ENCODE measurements at places on chromosomes 7 and 10. TPM values are rescaled to one million over a fixed set of nuclear protein-coding genes. Genes with fewer than 3 reads are reported as not detected.
A peak's percentile ranks its signal among the peaks of the same experiment; 100 is the strongest.

GRCh38 chr7:32519763-32520162 is 24.5 kb downstream of the AVL9 start:
- H3K4me3 ChIP-seq: no peak overlapping the region
- no peak for DNase-seq
- no peaks in the 10 kb centered on the region for H3K27me3 ChIP-seq

DNA sequence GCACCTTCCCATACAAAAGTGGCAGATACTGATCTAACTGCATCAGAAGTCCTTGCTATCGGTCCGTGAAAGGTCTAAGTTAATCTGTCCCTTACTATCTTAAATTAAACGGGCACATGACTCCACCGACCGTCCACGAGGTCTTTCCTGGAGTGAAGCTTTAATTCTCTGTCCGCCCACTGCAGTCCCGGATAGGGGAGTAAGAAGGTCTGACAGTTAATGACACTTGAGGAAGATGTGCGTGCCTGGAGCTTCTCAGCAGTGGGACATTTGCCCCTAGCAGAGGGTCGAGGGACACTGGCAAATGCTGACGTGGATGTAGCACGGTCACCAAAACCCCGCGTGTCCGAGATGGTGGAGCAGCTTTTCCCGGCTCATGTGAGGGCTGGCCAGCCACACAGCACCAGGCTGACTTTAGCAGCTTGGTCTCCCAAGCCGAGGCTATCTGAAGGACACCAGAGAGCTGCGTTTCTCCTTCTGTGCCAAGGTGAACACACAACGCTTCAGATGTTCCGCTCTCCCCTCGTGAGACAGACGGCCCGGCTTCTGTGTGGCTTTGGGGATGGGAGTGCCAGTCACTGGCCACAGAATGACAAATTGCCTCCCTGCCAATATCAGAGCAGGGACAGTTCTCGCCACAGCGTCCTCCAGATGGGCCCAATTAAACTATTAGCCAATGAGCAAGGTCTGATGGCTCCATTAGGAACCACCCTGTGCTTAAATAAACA is 86.6 kb downstream of the ADARB2 start:
- DNase-seq: no peak
- peaks cover 9% of the 10 kb centered on the region for H3K27me3 ChIP-seq
- no peak overlapping the region for H3K27ac ChIP-seq
- H3K4me1 ChIP-seq: no peaks in the 10 kb centered on the region
- H3K36me3 ChIP-seq: no peaks in the 10 kb centered on the region
- H3K4me3 ChIP-seq: no peak overlapping the region

DNA sequence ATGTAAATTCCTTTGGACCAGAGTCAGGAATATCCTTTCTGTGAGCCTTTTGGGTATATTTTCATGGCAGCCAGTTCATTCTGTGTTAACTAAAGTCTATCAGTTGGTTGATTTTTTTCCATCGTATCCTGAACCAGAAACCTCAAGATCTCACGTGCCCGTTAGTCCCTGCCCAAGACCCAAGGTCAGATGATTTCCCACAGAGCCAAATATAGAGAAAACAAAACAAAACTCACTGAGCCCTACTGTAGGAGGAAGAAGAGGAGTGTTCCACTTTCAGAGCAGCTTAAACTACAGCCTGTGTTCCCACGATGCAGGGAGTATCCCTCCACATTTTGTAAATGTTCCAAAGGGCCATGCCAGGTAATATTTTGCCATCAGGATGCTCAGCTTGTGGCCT is 96.0 kb upstream of the ADO start:
- no peak for DNase-seq
- no peak overlapping the region for H3K27ac ChIP-seq
- H3K27me3 ChIP-seq: peaks cover 5% of the 10 kb centered on the region
- no peaks in the 10 kb centered on the region for H3K36me3 ChIP-seq
- H3K4me1 ChIP-seq: no peaks in the 10 kb centered on the region

SYT15 gene
- total RNA-seq: 3.0 TPM

CAMK2B gene
- 1.8 TPM for total RNA-seq

- H3K36me3 ChIP-seq: no peaks in the 10 kb centered on the region
- peak overlapping the region; percentile 72 for H3K27ac ChIP-seq
- H3K4me1 ChIP-seq: peaks cover 17% of the 10 kb centered on the region
- no peak overlapping the region for H3K4me3 ChIP-seq
- no peak for DNase-seq
Measured at GRCh38 chr10:74754381-74754821, 72.0 kb upstream of the KAT6B start.

GRCh38 chr7:24978843-24979469 is 1.0 kb downstream of the OSBPL3 start:
- peak overlapping the region; percentile 85 for H3K27ac ChIP-seq
- H3K4me1 ChIP-seq: peaks cover 39% of the 10 kb centered on the region
- peak overlapping the region; percentile 94 for H3K4me3 ChIP-seq
- peak; percentile 48 for DNase-seq

- H3K4me1 ChIP-seq: peaks cover 32% of the 10 kb centered on the region
- no peaks in the 10 kb centered on the region for H3K36me3 ChIP-seq
Measured at GRCh38 chr7:47627580-47628283, 45.8 kb upstream of the TNS3 start.

C1QL3 gene
- not detected for total RNA-seq

DNA sequence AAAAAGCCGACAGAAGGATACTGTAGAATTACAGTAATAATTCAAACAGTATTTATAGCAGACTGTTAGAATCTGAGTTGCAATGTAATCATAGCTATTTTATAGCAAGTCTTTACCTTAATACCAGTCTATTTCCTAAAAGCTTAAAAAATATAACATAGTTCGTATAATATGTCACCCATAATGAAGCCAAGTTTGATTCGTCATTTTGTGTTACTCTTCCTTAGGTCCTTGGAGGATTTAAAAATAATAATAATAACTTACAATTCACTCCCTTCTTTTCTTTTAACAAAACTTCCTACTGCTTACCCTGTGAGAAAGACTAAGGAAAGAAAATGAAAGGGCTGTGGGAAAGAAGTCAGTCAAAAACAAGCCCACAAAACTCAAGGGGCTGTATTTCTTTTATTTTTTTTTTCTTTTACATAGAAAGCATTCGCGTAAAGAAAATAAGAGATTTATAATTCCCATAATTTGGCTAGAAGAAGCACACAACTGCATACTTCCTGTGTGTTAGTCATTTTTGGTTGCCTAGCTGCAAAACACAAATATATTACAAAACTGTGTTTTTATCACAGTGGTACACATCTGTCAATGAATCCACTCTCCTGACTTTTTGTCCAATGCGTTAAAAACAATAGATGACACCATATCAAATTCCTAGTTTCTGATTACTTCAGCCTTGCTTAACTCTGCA is 187.2 kb upstream of the CELF2 start:
- no peak overlapping the region for H3K27ac ChIP-seq
- H3K4me3 ChIP-seq: no peak overlapping the region
- DNase-seq: no peak
- H3K27me3 ChIP-seq: no peaks in the 10 kb centered on the region

DNA sequence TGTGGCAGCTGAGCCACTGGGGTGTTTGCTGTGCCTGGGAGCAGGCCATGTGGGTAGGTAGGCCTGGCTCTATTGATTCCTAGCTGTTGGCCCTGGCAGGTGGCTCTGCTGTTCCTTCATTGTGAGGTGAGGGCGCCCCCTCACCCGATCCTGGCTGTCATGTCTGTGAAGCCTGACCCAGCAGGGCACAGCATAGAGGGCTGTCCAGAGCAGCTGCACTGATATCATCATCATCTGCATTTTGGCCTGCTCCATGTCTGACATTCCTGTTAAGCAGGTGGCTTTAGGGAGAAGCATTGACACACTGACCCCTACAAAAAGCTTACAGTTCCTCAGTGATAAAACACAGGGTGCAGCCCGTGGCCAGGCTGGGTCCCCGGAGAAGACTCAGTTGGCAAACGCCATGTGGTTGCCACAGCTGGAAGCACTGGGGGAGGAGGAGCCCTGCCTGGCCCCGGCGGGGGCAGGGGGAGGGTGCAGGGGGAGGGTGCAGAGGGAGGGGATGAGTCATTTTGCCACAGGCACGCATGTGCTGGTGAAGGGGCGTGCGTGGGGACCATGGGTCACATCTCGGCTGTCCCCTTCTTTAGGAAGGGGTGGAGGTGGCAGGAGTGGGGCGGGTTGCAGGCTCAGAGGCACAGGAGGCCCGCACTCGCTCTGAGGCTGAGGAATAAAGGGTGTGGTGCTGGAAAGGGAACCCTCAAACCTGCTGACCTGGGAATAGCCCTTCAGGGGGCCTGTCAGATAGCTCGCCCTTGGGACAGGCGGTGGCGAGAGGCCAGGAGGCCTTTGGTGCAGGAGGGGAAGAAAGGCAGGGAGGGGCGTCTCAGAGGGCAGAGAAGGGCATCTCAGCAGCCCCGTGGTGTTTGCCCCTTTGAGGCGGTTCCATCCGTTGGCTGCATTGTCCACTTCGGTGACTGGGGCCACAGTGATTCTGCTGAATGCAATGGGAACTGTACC is 31.6 kb downstream of the IKZF1 start:
- H3K27ac ChIP-seq: no peak overlapping the region
- peaks cover 20% of the 10 kb centered on the region for H3K27me3 ChIP-seq
- peaks cover 5% of the 10 kb centered on the region for H3K4me1 ChIP-seq
- H3K36me3 ChIP-seq: no peaks in the 10 kb centered on the region
- no peak for DNase-seq

ERCC6 gene
- total RNA-seq: 35.4 TPM

GRCh38 chr10:21964983-21965665 is 38.4 kb downstream of the DNAJC1 start:
- no peak for DNase-seq
- H3K4me1 ChIP-seq: no peaks in the 10 kb centered on the region
- no peak overlapping the region for H3K27ac ChIP-seq
- H3K36me3 ChIP-seq: peaks cover 14% of the 10 kb centered on the region
- H3K4me3 ChIP-seq: no peak overlapping the region
- H3K27me3 ChIP-seq: no peaks in the 10 kb centered on the region

GRCh38 chr7:42167206-42167605 is 69.8 kb downstream of the GLI3 start:
- H3K4me3 ChIP-seq: no peak overlapping the region
- peaks cover 39% of the 10 kb centered on the region for H3K4me1 ChIP-seq
- H3K27me3 ChIP-seq: no peaks in the 10 kb centered on the region
- peaks cover 6% of the 10 kb centered on the region for H3K36me3 ChIP-seq
- DNase-seq: no peak

MUC12 gene
- total RNA-seq: 1.1 TPM

LIPJ gene
- 0.47 TPM for total RNA-seq

- no peak for DNase-seq
- no peaks in the 10 kb centered on the region for H3K36me3 ChIP-seq
- peak overlapping the region; percentile 97 for H3K4me3 ChIP-seq
- H3K27me3 ChIP-seq: no peaks in the 10 kb centered on the region
- H3K27ac ChIP-seq: peak overlapping the region; percentile 87
Measured at GRCh38 chr10:97633921-97634320, 621 bp upstream of the MORN4 start.

GRCh38 chr10:93206652-93207051 is 133.0 kb downstream of the CYP26A1 start:
- no peaks in the 10 kb centered on the region for H3K27me3 ChIP-seq
- no peak for DNase-seq
- H3K27ac ChIP-seq: no peak overlapping the region
- H3K4me1 ChIP-seq: peaks cover 7% of the 10 kb centered on the region
- H3K4me3 ChIP-seq: no peak overlapping the region

DNA sequence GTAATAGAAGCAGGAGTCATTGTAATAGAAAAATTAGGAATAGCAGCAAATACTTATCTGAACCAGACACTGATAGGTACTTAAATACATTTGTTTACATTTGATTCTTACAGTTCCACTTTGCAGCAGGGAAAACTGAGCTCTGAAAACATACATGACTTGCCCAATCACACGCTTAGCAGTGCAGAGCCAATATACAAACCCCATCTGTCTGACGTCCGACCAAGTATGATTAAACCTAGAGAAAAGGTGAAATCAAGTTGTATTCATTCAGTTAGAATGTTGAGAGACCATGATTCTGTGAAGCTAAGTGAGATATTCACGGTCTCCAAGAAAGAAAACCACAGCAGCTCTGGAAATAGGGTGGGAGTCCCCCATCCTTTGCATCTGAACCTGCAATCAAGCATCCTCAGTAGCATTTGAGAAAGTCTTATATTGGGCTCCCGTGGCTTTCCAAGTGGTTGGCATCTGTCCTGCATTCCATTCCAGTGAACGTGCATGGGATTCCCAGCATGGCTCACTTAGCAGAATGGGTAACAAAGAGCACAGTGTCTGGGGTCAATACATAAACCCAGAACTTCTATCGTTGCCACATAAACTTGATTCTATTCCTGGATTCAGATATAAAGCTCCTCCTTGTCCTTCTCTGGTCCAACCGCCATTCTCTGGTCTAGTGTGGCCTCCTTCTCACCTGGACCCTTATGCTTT is 148.7 kb upstream of the RSU1 start:
- no peak for DNase-seq
- no peak overlapping the region for H3K4me3 ChIP-seq
- peaks cover 19% of the 10 kb centered on the region for H3K4me1 ChIP-seq
- no peak overlapping the region for H3K27ac ChIP-seq
- H3K36me3 ChIP-seq: no peaks in the 10 kb centered on the region

GRID1 gene
- 0.22 TPM for total RNA-seq

Data from mesothelial cell of epicardium (in vitro differentiated cells).